ENCODE measurements at places on chromosomes 11 and 22.

- no peak for DNase-seq
These were observed 6.0 kb downstream of the P2RX6 start for GRCh38 chr22:21020802-21021429.

DNA sequence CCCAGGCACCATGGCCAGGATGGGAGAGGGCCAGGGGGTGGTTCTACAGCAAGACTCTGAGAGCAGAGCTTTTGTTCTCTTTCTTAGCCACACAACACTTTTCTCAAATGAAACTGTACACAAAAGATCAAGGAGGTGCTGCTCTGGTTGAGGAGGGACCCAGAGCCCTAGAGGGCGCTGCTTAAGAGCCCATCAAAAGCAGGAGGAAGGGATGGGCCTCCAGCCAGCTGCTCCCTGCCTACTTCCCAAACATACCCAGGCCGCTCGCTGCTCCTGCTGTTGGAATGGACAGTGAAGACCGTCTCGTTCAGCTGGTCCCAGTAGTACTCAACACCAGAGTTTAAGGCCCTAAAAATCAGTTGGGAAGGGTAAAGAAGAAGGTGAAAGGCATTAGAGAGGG is 18.4 kb upstream of the CHRM4 start:
- no peak for DNase-seq

- no peak for DNase-seq
These were observed 192.8 kb upstream of the SORL1-AS1 start for GRCh38 chr11:121645596-121645995.

GRCh38 chr11:65425971-65426838 is 3.6 kb downstream of the NEAT1 start:
- no peak for DNase-seq

GRCh38 chr11:133930767-133931448 is 25.9 kb downstream of the IGSF9B start:
- DNase-seq: no peak

DNA sequence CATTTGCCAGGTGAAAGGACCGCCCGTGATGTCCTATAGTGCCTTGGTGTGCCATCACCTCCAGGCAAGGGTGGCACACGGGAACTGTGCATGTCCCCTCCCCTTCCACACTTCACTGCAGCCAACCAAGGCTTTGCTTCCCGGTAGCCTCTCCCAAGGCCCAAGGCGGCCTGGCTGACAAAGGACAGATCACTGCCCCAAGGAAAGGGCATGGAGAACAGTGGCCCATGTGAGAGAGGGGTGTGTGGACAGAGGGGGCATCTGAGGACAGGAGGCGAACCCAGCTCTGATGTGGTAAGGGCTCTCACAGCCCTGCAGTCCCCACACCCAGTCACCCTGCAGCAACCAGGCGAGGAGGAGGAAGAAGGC is 50.4 kb downstream of the RPUSD4 start:
- no peak for DNase-seq

DNA sequence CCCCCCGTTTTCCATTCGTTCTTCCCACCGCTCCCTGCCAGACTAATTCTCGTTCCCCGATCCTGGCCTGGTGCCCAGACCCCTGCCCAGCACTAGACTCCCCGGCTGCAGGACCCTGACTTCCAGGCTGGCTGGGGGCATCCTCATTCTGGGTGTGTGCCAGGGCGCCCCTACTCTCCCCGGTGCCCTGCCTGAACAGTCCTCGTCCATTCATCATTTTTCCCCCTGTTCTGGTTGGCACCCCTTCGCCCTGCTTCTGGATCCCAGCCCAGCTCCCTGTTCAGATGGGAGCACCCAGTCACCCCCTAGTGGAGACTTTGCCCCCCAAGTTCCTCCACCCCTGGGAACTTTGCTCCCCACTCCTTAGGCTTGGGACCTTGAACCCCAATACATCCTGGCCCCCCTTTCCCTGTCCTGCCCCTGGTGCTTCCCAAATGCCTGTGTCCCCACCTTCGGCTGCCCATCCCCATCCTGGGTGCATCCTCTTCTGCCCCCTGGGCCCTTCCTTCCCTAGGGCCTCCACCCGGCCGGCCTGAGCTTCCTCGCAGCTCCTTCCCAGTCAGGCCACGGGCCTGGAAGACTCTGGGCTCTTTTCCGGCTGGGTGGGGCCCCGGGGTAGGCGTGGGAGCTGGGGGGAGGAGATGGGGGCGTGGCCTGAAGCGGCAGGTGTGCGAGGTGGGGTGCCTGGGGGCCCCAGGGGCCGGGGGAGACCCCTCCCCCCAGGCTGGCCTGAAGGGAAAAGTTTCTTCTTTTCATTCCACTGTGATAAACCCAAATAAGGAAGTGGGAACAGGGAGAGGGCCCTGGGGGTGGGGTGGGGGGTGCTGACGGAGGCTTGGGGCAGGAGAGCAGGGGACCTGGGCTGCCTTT is 908 bp downstream of the PLCB3 start:
- no peak for DNase-seq

- no peak for DNase-seq
These were observed 63.9 kb downstream of the UVRAG start for GRCh38 chr11:75878933-75879332.

All from NCI-H2107 (cell line).